Daoy (cell line): ENCODE measurements at places on chromosomes 3 and 15. TPM values are rescaled to one million over a fixed set of nuclear protein-coding genes. Genes with fewer than 3 reads are reported as not detected.

DCP1A gene
- 9.0 and 18.0 TPM in 2 replicates for total RNA-seq

KLHL25 gene
- 2.8 and 4.1 TPM in 2 replicates for total RNA-seq

IQCH gene
- total RNA-seq: 3.2 and 10.7 TPM in 2 replicates

CD86 gene
- 0.15 and 0.29 TPM in 2 replicates for total RNA-seq

ISLR gene
- 0.06 and 0.29 TPM in 2 replicates for total RNA-seq

THAP10 gene
- total RNA-seq: 7.6 and 9.6 TPM in 2 replicates

GRCh38 chr3:28746990-28747389 is 398.4 kb upstream of the AZI2 start:
- DNase-seq: no peak

GRCh38 chr3:46285931-46286619 is 43.8 kb downstream of the CCR3 start:
- no peak for DNase-seq

GRCh38 chr3:189841473-189842205 is 210.4 kb downstream of the TP63 start:
- no peak for DNase-seq

- DNase-seq: peak; percentile 26
Observed at GRCh38 chr3:187878772-187879518, 133.7 kb upstream of the BCL6 start.

- no peak for DNase-seq
Observed at GRCh38 chr15:48440084-48440483, 108.9 kb downstream of the DUT start.

GRCh38 chr3:185519021-185519420 is 20.2 kb upstream of the TMEM41A start:
- no peak for DNase-seq

DNA sequence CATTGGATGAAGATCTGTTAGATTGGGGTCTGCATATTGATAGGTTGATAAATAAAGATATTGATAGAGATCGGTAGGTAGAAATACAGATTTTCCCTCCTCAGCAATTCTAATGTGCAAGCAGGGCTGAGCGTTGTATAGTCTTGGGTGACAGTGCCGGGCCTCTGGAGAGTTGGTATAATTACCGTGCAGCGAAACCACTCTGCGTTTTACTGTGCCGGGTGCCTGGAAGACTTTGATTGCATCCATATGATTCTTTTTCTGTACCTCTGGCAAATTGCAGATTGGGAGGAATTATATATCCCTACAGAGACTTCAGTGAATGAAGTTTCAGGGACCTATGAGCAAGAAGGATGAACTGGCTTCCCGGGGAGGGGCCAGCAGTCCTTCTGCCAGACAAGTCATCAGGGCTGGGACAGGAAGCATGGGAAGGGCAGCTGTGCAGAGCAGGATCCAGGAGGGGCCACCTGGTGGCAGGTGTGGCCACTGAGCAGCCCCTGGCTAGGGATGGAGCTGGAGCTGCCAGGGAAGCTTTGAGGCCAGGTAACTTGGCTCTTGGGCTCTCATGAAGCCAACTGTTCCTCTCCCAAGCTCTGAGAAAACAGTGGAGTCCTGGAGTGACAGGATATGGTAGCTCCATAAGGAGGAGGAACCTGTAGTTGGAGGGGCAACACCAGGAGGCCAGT is 132.5 kb downstream of the APBA2 start:
- no peak for DNase-seq

DNA sequence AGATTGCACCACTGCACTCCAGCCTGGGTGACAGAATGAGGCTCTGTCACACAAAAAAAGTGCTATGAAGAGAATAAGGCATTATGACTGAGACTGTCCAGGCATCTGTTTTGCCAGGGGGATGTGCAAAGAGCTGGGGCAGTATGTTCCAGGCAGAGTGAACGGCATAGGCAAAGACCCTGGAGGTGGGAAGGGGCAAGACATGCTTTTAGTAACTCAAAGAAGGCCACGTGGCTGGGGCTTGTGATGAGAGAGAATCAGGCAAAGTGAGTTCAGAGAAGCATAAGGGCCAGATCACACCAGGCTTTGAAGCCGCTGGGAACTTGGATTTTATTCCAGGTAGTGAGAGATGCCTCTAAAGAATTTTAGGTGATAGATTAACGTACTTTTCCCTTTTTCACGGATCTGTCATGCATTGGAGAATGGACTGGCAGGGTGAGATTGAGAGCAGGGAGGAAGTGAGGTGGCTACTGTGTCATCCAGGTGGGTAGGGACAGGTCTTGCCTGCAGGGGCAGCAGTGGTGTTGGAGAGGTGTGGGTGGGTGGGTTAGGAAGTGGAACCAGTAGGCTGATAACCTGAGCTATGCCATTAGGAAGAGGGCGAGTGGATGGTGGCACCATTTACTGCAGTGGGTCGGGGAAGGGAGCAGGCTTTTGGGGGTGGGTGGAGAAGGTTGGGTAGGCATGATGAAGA is 31.7 kb downstream of the ATP2B2 start:
- DNase-seq: no peak

DNA sequence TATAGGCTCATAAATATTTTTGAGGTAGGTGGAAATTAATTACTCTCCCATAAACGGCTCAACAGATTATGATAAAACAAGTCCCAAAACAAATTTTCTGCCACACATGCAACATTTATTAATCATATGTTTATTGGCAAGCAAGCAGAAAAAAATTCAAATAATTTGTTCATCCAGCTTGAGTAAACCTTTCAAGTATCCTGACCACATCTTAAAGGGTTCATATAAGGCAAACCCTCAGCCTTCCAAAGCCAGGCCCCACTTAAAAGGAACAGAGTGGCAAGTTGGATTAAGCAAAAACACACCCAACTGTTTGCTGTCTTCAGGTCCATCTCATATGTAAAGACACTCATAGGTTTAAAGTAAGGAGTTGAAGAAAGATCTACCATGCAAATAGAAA is 1042.3 kb downstream of the DIPK2A start:
- DNase-seq: no peak

- DNase-seq: no peak
Observed at GRCh38 chr3:101588616-101589015, 14.6 kb downstream of the PCNP start.

GRCh38 chr3:184678317-184679055 is 33.4 kb downstream of the MAGEF1 start:
- no peak for DNase-seq
